Activated naive CD8-positive, alpha-beta T cell treated with anti-CD3 and anti-CD28 coated beads, Interleukin-2, amount 10 ng/mL, durations not matched to agents 7 days and 5 days (primary cell): ENCODE measurements at places on chromosomes 12 and 14. TPM values are rescaled to one million over a fixed set of nuclear protein-coding genes. Genes with fewer than 3 reads are reported as not detected.

The WNT1 gene
- total RNA-seq, result 1.7 TPM

The TAS2R13 gene
- total RNA-seq, result 1.0 TPM

GRCh38 chr12:64090047-64090446, 132.0 kb downstream of the KICS2 start:
- no peak for DNase-seq

DNA sequence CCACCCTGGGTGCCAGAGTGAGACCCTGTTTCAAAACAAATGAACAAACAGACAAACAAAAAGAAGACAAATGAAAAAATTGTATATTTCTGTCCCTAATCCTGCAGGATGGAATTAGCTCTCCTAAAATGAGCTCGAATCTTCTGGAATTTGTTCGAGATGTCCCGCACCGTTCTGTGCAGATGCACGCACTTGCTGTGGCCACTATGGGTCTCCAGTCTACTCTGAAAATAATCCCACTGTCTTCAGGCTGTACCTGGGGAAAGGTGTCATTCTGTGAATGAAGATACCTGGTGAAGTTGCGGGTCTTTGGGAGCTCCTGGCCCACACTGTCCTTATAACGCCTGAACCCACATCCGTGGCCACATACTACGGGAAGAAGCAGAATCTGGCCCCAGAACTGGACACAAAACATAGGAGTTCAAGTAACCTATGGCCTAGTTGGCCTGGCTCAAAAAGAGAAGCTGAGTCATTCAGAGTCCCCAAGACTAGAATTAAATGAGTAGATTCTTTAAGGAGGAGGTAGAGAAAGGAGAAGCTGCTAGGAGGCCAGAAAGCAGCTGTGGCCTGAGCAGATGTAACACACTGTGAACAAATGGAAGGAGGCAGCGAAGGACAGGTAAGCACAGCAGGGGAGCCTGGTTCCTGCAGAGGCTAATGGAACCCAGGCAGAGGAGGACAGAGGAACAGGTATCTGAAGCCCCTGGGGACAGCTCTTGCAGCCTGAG, 108.6 kb downstream of the FOXN3 start:
- DNase-seq, result no peak

DNA sequence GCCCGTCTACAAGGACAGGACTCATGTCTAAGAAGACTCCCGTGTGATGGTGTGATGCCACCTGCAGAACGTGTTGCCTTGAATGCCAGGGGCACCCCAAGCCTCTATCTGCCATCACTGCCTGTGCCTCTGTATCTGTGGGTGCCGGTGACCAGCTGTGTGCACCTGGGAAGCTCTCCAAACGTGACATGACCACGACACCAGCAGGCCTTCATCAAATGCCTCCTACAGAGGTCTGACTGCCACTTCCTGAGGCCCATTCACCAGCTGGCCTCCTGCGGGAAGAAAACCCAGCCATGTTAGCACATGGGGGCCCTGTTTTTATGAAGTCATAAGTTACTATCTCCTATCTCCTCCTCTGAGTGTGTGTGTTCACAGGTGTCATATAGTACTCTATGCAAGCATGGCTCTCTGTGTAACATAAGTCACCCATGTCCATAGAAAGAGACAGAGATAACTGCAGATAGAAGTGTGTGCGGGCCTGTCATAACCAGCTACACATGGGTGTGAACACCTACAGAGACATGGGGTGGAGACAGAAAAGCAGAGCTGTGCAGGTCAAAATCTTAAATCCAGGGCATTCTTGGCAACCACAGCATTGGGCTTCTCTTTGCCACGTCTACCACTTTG, 18.3 kb upstream of the SERPINA4 start:
- no peak for DNase-seq

DNA sequence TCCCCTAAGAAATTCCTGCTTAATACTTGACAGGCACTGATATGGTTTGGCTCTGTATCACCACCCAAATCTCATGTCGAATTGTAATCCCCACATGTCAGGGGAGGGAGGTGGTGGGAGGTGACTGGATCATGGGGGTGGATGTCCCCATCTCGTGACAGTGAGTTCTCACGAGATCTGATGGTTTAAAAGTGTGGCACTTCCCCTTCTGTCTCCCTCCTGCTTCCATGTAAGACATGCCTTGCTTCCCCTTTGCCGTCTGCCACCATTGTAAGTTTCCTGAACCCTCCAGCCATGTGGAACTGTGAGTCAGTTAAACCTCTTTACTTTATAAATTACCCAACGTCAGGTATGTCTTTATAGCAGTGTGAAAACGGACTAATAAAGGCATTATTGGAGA, 198.0 kb downstream of the FOXN3 start:
- DNase-seq, result no peak

GRCh38 chr12:57500213-57500612, 12.3 kb downstream of the MARS1 start:
- no peak for DNase-seq

DNA sequence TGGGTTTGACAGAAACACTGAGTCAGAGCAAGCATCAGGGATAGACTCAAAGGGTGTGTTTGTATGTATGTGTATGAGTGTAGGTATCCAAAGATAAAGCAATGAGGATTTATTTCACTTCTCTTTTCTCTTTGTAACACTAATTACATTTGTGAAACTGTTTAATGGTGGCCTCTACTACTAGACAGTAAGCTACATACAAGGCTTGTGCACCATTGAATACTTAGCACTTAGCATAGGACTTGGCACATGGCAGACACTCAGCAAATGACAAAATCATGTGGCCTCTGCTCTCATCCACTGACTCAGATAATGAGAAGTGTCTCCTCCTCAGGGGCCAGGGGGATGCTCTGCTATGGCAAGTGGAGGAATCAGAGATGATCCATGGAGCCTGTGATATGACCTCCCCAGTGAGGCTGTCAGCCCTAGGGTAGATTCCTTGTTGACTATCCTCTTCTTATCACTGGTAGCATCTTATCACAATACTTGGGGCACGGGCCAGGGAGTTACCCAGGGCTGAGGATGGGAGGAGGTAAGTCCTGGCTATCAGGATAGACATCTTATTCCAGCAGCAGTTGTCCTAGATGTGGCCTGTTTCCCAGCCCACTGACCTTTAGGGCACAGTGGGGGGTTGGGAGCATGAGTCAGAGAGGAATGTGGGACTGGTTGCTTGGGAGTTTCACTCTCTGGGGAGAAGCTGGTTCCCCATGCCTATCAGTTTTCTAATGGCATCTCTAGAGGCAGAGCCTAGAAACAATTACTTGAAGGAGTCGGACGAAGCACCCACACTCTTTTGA, 71.2 kb upstream of the HOXC13 start:
- DNase-seq, result no peak
